Stimulated activated CD8-positive, alpha-beta memory T cell treated with anti-CD3 and anti-CD28 coated beads, Interleukin-2, amount 100 ng/mL, for 48 hours (primary cell): ENCODE measurements at places on chromosomes 13 and 19.
A peak's percentile ranks its signal among the peaks of the same experiment; 100 is the strongest.

DNA sequence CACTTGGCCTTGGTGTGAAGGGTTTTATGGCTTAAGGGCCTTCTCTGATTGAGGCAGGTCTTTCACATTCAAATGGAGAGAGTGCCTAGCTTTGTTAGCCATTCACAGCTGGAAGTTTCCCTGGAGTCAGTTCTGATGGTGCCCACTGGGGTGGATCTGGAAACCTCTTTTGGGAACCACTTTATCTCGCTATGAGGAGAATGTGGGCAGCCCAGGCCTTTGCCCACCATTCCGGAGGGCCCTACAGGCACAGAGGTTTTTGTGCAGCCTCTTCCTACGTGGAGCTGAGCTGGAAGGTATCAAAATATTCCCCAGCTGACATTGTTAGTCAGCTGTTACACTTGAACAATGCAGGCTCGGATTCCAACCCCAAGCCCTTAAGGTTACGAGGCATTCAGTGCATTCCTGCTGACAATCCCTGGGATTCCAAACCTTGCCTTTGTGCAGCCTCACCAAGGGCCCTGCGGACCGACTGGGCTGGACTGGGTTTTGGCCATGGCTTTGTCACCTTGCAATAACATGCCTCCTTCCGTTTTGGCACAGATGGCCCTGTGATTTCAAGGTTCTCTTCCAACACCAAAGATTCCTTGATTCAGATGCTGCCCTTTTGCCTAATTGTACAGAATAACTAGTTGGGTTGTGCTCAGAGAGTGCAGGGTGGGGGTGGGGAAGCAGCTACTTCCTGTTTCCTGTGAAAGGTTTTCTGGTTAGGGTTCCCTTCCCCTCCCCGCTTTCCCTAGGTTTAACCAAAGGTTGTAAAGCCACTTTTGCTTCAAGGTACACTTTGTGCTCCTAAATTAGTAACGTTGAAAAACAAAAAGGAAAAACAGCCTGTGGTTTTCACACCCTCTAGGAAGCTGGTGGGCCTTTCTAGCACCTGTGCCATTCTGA lies 27.0 kb downstream of the SAE1 start:
- DNase-seq, result no peak

DNA sequence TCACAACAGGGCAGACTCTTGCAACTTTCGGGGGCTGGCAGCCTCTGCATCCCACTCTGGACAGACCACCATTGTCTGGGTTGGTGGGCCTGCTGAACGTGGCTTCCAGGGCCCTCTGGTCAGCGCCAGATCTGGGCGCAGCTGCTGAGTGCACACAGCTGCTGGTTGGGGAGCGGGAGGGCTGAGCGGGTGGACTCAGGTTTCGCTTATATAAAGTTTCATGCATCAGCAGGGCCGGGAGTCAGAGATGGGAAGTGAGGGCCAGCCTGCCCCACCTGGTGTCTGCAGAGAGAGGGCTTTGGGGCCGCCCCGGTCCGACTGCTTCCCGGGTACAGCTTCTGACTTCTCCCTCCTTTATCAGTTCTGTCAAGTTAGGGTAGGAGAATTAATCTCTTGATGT lies 6.9 kb downstream of the ARHGEF7 start:
- no peak for DNase-seq

DNA sequence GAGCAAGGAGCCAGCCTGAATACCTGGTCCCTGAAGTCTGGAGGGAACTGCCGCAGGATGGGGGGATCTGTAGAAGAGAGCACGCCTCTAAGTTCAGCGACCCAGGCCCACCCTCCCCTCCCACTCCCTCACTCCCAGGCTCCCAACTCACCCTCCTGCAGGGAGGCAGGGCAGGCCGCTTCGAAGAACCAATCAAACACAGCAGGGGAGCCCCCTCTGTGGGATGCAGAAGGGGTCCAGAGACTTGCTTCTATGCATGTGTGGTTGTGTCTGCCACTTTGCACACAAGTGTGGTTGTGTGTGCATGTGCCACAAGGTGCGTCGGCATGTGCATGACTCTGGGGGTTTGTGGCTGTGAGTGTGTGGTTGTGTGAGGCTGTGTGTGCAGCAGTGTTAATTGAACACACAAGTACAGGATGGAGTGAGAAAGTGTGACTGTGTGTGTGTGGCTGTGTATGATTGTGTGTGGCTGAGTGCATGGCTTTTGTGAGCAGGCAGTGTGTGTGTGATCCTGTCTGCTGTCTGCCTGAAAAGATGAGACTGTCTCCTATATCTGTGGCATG lies 1.7 kb downstream of the DENND1C start:
- no peak for DNase-seq

- peak; percentile 69 for DNase-seq
Measured at GRCh38 chr19:43464134-43464775, 1.2 kb downstream of the LYPD3 start.

- no peak for DNase-seq
Measured at GRCh38 chr13:90857921-90858320, 489.6 kb upstream of the MIR17HG start.

DNA sequence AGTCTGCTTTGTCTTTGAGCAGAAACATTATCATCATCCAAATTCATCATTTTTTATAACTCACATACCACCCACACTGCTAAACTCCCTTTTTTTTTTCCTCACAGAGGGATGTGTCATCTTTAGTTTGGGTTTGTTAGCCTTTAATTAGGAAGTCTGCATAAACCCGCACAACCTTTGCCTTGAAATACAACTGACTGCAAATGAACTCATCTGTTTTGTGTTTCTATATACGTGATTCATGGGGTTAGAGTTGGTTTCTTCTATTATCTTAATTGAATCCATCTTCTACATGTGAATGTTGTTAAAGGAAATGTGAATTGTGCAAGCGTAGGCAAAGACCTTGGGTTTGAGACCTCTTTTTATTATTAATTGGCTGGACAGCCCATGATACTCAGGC lies 102.7 kb downstream of the SLAIN1 start:
- DNase-seq, result no peak

DNA sequence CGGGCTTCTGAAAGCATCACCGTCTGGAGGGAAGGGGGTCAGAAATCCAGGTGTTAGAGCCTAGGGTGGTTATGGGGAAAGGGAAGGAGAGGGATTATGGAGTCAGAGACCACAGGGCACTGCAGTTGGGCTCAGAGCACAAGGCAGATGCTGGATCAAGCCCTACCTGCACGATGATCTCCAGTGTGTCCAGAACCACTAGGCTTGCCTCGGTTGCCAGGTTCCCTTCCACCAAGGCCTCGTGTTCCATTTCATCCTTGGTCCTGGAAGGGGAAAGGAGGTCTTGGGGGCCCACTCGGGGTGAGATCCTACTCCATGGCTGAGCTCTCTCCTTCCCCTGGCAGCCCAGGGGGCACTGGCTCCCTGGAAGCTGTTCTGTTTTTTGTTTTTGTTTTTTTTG lies 17.0 kb upstream of the KANK2 start:
- DNase-seq, result no peak

DNA sequence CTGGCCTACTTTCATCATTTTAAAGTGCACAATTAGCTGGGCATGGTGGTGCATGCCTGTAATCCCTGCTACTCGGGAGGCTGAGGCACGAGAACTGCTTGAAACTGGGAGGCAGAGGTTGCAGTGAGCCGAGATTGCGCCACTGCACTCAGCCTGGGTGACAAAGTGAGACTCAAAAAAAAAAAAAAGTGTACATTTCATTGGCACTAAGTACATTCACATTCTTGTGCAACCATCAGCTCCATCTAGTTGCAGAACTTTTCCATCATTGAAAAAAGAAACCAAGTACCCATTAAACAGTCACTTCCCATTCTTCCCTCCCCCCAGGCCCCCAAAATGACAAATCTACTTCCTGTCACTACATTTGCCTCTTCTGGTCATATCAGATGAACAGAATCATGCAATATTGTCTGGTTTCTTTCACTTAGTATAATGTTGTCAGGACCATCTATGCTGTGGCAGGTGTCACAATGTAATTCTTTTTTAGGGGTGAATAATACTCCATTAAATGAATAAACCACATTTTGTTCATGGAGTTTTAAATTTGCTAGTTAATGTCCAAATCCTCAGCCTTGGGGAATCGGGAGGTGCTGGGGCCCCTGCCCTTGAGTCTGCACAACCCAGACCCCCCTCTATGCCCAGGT lies 7.4 kb upstream of the SIGLEC11 start:
- no peak for DNase-seq

- no peak for DNase-seq
Measured at GRCh38 chr13:97537110-97537509, 103.1 kb downstream of the RAP2A start.

GRCh38 chr13:60402022-60402421 lies 5.0 kb downstream of the TDRD3 start:
- no peak for DNase-seq

DNA sequence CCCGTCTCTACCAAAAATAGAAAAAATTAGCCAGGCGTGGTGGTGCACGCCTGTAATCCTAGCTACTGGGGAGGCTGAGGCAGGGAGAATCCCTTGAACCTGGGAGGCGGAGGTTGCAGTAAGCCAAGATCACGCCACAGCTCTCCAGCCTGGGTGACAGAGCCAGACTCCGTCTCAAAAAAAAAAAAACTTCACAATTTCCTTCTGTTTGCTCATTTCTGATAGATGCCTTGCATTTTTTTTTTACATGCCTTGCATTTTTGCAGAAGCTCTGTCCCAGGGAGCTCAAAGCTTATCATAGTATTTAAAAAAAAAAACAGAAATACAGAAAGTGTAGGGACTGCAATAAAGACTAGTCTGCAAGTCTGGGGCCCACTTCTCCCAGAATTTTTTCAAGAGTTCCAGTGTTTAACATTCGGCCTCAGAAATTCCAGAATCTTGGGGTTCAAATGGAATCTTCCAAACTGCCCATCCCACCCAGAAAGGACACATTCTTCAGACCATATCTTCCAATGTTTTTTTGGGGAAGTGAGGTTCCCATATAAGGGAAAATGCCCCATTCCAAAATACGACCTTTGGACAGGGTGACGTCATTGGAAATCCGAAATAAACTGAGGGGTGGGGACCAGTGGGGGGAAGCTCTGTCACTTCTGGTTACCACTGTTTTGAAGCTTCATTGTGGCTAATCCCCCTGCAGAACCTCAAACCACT lies 17.2 kb upstream of the RAB8A start:
- no peak for DNase-seq

- no peak for DNase-seq
Measured at GRCh38 chr13:79533781-79534400, 52.9 kb downstream of the NDFIP2 start.

DNA sequence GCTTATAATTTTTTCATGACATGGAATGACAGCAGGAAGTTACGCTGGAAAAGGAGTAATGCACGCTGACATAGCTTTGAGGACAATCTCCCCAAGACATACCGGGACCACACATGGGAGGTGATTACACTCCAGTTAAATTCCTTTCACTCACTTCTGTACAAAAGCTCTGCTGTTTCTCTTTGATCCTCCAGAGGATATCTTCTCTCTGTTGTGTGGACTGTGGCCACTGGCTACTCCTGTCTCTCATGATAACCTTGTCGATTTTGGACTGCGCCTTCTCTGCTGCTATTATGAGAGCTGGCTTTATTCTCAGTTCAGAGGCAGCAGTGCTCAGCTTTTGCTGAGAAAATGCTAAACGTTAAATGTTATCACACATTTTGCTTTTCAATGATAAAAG lies 464.6 kb downstream of the FGF9 start:
- DNase-seq, result no peak

GRCh38 chr13:112252804-112253590 lies 123.2 kb upstream of the SPACA7 start:
- no peak for DNase-seq

DNA sequence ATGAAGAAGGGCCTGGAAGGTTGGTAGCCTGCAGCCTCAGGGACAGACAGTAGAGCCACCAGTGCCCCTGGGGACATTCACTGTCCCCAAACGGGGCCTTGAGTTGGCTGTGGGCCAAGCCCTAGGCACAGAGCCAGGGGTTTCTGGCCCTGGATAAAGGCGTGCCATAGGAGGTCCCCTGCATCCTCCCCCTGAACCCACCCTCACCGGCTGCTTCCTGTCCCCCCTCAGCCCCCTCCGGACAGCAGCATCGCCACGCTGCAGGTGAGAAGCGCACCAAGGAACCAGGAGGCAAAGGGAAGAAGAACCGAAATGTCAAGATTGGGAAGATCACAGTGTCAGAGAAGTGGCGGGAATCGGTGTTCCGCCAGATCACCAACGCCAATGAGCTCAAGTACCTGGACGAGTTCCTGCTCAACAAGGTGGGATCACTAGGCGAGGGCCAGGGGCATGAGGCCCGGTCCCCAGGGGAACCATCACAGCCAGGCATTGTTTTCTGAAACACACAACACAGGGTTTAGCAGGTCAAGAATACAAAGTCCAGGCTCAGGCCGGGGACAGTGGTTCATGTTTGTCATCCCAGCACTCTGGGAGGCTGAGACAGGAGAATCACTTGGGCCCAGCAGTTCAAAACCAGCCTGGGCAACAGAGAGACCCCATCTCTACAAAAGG lies 14.6 kb upstream of the USE1 start:
- no peak for DNase-seq

GRCh38 chr13:75196147-75196837 lies 285.7 kb downstream of the TBC1D4 start:
- no peak for DNase-seq

GRCh38 chr13:108929532-108930206 lies 300.3 kb downstream of the MYO16 start:
- DNase-seq, result no peak

DNA sequence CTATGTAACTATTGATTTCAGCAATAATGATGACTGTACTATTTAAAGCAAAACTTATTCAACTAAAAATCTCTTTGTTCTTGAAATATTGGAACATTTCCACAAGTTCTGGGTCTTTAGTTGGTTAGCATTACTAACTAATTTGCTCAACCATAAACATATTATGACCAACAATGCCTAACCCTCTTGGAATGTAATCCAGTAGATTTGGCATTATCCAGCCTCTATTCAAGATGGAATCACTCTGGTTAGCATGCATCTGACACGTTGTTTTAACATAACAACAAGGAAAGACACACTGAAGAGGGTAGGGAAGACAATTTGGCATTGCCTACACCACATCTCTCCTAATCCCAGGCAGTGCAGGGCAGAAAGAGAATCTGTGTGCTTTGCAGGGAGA lies 941.3 kb upstream of the PCDH20 start:
- no peak for DNase-seq

DNA sequence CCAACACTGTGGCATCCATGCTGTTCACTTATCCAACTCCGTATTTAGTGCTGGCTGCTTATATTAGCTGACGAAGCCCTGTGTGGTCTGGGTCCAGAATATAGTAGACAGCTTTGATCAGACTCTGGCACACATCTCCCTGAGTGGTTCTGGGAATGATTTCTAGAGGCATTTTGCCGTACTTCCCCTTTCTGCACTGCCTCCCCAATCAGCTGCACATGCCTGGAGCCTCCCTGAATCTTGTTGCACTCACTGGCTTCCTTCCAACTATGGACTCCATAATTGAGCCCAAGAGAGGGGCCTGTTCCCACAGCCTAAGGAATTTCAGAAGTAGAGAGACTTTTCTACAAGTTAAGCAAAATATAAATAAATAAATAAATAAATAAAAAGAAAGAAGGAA lies 30.4 kb upstream of the PCDH8 start:
- no peak for DNase-seq

DNA sequence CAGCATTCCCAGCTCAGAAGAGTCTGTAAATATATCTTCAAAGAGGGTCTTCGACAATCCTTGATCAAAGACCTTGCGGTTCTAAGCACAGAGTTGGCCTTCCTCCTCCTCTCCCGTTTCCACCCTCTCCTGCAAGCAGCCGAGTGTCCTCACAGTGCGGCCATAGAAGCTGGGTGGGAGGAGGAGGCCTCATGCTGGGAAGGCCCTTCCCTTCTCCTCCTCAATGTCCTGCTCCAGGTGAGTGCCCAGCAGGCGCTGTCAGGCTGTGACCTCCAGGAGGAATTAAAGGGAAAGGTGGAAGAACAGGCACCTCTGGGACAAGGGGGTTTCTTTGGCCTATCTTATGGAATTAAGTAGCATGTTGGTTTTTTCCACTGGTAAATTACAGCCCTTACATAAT lies 674.2 kb upstream of the ARGLU1 start:
- DNase-seq, result no peak
